ENCODE measurements at places on chromosomes 5 and 9.

GRCh38 chr5:95901676-95902627 is 59.7 kb downstream of the ELL2 start:
- DNase-seq = no peak

- no peak for DNase-seq
Measured at GRCh38 chr9:91220491-91221135, 141.1 kb downstream of the AUH start.

GRCh38 chr5:6202968-6203365 is 175.4 kb downstream of the MED10 start:
- DNase-seq = no peak

DNA sequence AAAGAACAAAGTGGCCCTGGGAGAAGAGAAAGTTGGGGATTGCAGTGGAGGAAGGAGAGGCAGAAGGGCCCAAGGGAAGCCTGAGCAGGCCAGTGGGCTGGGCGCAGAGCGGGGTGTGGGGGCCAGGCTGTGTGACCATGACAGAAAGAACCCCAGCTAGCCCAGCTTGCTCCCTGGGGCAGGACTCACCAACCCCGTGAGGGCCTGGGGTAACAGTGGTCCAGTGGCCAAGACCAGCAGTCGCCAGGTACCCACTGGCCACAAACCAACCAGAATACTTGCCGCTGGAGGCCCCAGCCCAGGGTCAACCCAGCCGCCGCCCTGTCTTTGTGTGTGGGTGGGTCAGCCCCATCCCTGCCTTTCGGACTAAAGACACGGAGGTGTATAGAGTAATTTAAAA is 146.5 kb downstream of the CACNA1B start:
- no peak for DNase-seq

- DNase-seq = no peak
Measured at GRCh38 chr9:113298924-113299770, 4.0 kb downstream of the RNF183 start.

- no peak for DNase-seq
Measured at GRCh38 chr5:111383288-111383970, 128.9 kb downstream of the STARD4 start.

DNA sequence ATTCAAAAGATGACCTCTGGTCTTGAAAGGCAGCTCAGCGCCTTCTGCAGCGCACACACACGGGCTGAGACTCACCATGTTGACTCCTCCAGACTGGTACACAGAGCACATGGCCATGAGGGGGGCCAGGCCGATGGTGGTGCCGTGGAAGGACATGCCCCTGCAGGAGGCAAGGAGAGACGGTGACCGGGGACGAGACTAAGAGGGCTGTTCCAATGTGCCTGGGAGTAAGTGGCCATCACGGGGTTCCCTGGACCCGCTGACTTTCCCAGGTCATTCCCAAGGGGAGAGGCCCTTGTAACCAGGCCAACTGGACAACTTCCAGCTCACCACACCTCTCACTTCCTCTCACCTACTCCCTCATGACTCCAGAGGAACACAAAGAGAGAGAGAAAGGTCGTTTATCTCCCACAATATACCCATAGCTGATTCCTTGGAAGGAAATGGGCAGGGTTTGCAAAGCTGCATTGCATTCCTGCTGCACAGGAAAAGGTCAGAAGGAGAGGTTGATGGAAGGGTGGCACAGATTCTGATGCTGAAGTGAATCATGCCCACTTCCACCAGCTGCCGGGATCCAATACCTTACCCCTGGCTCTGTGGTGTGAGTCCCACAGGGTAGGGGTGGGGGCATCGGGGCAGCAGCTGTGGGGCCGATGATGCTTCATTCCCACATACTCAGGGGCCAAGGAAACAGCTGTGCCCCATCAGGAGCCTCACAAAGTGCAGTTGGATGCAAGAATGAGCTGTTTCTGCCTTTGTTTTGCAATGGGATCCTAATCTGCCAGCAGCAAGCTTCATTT is 47.2 kb downstream of the NIPAL4 start:
- DNase-seq = no peak

GRCh38 chr5:76250463-76250862 is 152.6 kb upstream of the IQGAP2 start:
- DNase-seq = no peak

DNA sequence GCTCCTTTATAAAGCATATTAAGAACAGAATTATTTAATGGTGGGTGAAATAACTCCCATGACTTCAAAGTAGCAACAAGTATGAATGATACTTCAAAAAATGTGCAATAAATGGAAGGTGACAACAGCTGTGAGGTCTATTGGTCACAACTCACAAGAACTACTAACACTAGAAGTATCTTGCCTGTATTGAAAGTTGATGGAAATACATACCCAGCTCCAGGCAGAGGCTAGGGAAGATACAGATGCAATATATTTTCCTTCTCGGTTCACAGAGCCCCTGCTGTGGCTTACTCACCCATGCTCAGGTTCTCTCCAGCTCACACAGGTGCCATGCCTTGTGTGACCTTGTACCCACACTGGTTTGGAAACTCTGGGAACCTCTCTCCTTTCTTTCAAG is 133.8 kb downstream of the LIFR start:
- DNase-seq = no peak

GRCh38 chr5:73996151-73996755 is 370.3 kb downstream of the ARHGEF28 start:
- DNase-seq = no peak

DNA sequence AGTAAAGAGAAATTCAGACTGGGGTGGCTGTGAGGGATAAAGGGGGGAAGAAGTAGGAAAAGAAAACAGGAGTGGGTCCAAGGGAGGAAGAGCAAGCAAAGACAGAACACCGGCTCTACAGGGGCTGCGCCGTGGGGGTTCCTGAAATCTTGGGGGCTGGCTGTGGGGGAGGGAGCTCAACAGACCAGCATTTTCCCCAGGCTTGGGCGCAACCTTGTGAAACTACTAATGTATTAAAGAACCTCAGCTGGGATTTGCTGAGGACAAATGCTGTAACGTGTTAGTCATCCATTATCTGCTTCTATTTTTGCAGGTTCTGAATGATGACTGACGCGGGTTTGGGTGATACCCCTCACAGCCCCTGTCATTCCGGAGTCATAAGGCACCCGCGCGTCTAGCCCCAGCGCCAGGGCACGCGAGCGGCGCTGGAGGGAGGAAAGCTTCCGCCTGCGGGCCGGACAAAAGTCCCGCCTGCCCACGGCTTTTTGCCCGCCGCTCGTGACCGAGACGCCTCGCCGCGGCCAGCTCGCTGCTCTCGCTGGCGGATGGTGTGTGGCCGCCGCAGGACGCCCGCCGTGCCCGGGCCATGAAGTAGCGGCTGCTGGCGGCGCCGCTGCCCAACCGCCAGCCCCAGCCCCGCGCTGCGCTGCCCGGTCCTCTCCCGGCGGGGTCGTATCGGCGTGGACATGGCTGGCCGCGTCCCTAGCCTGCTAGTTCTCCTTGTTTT is 110.6 kb downstream of the PAM start:
- DNase-seq = no peak

DNA sequence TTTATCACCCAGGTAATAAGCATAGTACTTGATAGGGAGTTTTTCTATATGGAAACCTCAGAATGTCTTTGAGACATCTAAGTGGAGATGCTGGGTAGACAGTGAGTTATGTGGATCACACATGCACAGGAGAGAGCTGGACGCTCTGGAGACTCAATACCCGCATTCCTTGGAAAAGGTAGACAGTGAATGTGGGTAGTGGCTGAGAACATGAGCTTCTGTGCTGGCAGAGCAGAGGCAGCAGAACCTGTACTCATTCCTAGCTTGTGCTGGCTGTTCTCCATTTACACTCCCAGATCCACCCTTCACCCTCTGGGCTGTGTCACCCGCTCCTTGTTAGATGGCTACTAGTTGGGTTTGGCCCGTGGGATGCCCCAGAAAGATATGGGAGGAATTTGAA is 269.8 kb downstream of the ASTN2 start:
- no peak for DNase-seq

DNA sequence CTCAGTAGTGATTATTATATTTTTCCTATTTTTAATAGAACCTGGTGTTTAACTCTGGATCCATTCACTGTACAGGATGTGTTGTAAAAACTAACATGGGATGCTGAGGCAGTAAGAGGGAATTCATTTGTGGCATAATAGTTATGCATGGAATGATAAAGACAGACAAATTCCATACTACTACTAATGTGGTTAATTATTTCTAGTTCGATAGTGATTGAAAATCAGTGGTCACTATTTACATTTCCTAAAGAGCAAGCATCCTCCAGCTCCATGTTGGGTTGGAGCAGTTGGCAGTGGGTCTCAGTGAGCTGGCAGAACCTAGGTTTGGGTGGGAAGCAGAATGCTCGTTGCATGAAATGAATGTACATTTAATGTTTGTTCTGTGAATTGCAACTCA is 122.6 kb downstream of the SAXO1 start:
- no peak for DNase-seq

DNA sequence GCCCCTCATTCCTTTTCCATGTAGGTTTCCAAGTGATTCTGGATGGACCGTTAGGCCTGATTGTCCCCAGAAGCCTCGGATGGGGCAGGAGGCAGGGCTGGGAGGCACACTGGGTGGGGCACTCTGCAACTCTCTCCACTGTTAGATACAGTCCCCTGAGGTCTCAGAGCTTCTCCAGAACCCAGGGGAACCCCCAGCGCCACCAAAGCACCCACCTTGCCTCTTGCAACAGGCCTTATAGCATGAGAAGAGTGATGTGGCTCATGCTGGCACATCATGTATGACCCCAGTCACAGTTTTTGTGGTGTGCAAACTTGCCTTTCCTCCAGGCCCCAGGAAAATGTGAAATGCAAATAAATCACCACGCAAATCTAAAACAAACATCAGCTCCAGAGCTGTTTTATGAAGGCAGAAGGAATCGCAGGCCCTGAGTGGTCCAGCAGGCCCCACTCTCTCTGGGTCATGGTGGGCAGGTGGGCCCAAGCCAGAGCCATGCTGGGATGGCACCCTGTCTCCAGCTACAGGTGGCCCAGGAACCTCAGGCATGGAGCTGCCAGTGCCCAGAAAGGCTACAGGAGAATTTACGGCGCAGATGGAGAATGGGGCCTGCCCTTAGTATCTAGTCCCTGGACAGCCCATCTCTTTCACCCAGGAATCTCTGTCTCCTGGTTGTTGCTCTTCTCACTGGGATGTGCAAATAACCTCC is 36.3 kb upstream of the CDKN2AIPNL start:
- DNase-seq = no peak

GRCh38 chr5:76547242-76547890 is 75.8 kb downstream of the F2RL2 start:
- no peak for DNase-seq

GRCh38 chr9:14478175-14479162 is 164.5 kb upstream of the NFIB start:
- DNase-seq = no peak

DNA sequence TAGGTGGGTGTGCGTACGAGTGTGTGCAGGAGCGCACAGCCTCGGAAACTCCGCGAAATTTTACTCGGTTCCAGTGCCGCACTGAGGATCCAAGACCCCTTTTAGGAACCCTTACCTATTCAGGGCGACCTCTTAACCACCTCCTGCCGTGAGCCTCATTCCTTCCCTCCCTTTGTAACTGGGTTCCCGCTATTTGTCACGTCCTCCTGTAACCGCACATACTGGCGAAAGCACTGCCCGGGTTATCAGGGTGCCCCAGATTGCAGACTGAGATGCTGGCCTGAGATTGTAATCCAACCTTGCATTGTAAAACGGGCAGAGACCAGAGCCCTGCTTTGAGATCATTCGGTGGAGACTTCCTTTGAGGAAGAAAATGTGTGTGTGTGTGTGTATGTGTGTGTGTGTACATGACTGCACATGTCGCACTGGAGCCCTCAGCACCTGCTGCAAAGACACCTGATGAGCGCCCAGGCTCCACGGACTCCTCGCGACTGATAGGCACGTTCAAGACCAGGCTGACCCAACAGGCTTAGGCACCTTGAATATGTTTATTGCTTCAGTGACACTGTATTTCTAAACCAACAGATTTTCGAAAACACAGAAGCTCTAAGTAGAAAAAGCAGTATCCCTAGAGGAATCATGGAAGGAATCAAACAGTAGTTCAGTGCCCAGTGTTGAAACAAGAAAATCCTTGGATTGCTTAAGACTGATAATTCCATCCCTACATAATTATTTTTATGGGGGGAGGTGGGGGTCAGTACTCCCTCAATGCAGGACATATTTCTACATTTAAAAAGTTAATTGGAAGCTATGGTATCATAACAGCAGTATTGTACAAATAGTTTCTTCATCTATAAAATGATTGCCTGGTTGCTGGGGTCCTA is 86.5 kb upstream of the TNFAIP8 start:
- no peak for DNase-seq

DNA sequence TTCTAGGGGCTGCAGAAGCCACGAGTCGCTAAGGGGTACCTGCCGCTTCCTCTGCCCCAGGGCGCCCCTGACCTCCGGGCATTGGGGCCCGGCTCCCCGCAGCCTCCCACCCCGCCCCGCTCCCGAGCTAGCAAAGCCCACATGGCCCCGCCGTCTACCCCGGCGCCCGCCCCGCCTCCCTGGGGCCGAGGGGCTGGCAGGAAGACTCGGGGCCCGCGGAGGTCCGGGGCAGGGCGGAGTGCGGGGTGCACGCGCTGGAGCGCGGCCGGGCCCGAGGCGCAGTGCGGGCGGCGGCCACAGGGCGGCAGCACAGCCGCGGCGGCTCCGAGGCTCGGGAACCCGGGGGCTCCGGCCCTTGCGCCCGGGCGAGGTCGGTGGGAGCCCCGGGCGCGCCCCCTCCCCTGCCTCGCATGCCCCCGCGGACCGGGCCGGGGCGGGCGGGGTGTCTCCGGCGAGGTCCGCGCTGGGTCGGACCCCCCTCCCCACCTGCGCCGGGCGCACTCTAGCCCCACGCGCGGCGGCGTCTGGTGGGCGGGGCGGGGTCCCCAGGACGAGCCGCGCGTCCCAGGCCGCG is 6.7 kb downstream of the NRARP start:
- DNase-seq = no peak

DNA sequence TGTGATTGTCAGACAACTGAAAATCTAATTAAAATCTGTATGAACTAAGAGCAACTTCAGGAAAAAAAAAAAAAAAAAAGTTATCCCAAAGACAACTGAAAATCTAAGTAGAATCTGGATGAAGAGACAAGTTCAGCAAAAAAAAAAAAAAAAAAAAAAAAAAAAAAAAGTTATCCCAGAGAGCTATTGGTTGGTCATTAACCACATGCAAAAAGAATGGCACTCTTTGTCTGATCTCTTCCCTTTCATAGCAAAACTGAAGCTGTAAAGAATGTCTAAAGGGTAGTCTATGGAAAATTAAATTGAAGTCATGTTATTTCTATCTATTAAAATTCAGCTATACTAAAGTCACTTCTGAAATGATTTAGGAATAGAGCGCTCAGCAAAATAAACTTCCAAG is 32.9 kb downstream of the STRBP start:
- no peak for DNase-seq

DNA sequence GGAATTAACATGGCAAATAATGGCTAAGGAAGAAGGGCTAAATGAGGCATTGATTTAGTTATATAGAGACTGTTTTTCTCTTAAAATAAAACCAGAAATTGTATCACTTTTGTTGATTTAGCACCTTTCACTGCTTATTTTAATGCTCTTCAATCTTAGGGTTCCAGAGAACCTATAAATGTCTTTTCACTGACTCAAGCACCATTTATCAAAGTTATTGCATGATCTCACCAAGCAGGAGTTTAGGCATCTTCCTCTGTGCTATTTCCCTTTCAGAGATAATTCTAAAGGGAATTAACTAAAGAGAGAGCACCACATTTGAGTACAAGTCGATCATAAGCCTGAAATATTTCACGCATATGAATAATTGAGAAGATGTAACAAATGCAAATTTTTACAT is 357.1 kb downstream of the CDH18 start:
- no peak for DNase-seq

- DNase-seq = no peak
Measured at GRCh38 chr9:93597871-93598646, 21.7 kb downstream of the PHF2 start.

All from HS-27A (cell line).